ENCODE measurements at places on chromosomes 7 and 10.
A peak's percentile ranks its signal among the peaks of the same experiment; 100 is the strongest.

DNA sequence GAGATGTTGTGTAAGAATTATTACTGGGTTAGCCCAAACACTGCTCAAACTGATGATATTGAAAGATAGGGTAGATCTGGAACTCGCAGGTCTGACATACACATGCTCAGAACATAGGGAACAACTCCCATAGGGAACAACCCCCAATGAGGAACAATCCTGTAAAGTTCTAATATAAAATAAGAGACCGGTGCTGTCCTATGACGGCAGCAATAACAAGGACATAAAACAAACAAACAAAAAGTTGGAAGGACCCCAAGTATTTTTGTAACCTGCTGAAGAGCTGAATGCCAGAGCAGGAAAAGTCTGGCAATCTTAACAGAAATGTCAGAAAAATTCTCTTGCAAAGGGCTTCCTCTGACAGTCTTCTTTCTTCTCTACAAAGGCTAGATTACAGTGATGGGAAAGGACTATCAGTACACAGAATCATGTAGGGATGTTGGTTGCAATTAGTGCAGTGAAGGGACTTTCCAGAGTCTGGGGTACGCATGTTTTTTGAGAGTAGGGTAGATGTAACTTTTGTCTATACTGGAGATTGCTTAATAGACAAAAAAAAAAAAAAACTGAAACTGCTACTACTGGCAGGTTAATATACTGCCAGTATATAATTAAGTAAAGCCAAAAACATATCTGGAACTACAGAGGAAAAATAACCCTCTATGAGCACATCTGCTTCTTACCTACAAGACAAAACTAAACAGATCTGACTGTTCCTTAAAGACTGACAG is 35.5 kb downstream of the IDE start:
- DNase-seq, result no peak

- DNase-seq, result no peak
These were observed 250.7 kb downstream of the RPS24 start for GRCh38 chr10:78284381-78284780.

DNA sequence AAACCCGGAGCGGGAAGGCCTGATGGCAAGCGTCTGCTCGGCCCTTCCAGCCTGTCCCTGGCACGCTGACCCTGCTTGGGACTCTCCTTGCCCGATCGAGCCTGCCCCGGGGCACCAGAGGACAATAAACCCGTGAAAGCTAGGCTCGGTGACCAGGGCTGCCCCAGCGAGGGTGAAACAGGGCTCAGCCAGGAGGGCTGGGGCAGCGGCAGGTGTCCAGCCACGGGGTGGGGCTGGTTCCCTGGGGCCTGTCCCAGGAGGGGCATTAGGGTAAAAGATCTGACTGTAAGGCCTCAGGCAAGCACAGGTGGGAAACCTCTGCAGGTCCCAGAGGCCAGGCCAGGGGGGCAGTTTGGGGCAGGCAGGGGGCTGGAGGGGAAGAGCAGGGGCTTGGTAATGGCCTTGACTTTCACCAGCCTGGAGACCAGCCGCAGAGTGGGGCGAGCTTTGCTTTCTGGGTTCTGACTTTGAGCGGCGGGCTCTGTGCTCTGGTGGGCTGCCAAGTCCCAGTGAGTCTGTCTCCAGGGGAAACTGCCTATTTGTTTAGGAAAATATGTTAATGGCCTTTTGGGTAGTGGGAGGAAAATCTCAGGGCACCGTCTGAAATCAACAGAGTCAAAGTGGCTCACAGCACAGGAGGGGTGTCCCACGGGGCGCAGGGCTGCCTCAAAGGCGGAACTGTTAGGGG is 68.2 kb upstream of the INPP5A start:
- DNase-seq, result no peak

- DNase-seq, result no peak
These were observed 751 bp downstream of the PAX2 start for GRCh38 chr10:100745882-100746783.

DNA sequence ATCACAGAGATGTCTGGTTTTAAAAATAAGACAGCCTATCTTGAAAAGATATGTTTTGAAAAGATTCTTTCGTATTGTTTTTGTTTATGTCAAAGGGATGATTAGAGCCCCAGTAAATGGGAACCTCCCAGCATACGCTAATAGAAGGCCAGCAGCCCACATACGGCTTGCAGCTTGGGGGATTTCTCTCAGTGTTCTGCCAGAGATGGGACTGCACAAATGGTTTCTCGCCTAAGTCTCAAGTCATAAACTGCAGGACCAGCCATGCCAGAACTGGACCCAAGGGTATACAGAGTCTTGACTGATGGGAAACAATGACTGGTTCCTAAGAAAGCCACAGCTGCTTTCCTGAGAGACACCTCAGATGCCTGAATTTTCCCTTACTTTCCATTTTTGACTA is 306.9 kb upstream of the DGKB start:
- DNase-seq, result no peak

- DNase-seq, result peak; percentile 14
These were observed 38.5 kb upstream of the STEAP4 start for GRCh38 chr7:88344956-88345832.

DNA sequence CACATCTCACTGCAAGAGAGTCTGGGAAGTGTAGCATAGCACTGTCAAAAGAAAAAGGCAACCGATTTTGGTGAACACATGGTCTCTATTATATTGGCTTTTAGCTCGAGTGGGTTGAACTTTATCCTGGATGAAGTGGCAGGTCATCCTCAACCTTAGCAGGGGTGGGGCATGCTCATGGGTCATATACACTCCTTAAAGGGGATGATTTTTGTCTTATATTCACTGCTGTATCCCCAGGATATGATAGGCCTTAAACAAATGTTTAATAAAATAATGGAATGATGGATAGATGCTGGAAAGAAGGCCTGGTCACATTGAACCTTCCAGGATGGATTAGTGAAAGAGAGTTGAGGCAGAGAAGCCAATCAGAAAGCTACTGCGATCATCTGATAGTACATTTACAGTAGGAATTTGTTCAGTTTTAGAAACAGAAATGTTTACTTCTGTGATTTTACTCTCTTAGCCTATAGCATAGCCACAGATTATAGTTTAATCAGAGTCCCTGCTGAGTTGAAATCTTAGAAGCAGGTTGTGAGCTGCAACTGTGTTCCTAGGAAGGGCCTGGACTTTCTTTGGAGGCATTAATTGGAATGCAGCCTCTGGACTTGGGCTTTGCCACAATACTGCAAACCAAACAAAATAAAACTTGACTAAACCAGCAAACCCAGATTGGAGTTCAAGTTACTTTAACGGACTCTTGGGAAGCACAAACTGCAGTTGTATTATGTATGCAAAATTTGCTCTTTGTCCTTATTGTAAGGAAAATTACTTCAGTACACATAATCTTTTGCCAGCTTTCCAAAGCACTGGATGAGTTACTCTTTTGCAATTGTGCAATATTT is 138.3 kb downstream of the BMPER start:
- no peak for DNase-seq

DNA sequence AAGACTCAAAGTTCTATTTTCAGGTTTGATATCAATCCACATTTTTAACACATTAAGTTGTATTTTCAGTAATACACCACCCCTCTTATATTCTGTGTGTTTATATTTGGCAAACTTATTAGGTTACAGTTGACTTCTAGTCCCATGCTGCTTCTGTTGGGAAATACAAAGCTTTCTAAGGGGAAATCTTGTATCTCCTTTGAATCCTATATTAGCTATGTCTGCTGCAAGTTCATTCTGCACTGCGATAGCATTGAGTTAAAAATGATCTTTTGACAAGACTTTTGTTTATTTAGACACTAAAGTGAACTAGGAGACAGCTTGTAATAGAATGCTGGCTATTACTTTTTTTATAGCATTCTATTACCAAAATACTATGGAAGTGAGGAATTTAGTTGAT is 625.1 kb upstream of the ANKRD30A start:
- DNase-seq, result no peak

- DNase-seq, result no peak
These were observed 124.5 kb upstream of the RET start for GRCh38 chr10:42952349-42952748.

DNA sequence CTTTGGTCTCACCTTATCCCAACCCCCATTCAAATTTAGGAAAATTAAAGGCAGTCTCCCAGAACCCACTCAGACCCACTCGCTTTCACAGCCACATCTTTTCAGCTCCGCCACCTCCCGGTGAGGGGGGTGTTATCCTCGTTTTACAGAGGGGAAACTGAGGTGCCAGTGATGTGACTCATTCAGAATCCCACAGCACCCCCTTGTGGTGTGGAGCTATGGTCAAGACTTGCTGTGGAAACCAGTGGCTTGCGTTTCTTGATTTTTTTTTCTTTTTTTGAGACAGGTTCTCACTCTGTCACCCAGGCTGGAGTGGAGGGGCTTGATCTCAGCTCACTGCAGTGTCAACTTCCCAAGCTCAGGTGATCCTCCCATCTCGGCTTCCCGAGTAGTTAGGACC is 27.6 kb downstream of the SLC35G1 start:
- DNase-seq, result no peak

DNA sequence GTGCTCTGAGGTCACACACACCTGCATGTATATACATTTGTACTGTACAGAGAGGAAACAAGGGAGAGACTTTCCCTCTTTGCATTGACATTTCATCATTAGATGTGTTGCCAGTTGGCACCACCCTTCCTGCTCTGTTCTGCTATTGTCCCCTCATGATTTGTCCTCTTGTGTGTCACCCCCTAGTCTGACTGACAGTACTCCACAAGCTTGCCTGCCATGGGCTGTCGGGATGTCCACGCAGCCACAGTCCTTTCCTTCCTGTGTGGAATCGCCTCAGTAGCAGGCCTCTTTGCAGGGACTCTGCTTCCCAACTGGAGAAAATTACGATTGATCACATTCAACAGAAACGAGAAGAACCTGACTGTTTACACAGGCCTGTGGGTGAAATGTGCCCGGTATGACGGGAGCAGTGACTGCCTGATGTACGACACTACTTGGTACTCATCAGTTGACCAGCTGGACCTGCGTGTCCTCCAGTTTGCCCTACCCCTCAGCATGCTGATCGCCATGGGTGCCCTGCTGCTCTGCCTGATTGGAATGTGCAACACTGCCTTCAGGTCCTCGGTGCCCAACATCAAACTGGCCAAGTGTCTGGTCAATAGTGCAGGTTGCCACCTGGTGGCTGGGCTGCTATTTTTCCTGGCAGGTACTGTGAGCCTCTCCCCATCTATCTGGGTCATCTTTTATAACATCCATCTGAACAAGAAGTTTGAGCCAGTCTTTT is 9.4 kb downstream of the CLDN12 start:
- no peak for DNase-seq

DNA sequence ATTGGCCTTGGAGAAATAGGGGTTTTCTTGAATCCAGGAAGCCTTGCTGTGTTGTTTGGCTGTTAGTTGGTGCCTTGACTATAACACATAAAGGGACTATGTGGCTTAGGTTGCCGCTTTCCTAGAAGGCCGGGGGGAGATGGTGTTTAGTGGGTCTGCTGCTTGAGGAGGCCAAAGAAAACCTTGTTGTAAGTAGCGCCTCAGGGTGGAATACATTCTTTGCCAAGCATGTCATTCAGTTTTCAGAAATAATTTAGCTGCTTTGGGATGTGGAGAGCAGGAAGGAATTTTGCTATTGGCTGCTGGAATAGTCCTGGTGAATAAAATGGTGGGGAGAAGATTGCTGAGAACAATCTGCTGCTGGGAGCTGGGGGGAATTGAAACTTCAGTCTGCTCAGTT is 132.9 kb upstream of the WNT16 start:
- DNase-seq, result no peak

- DNase-seq, result peak; percentile 26
These were observed 7.1 kb upstream of the DUSP5 start for GRCh38 chr10:110490640-110491039.

- DNase-seq, result no peak
These were observed 1.5 kb downstream of the AKR1C3 start for GRCh38 chr10:5095687-5096086.

DNA sequence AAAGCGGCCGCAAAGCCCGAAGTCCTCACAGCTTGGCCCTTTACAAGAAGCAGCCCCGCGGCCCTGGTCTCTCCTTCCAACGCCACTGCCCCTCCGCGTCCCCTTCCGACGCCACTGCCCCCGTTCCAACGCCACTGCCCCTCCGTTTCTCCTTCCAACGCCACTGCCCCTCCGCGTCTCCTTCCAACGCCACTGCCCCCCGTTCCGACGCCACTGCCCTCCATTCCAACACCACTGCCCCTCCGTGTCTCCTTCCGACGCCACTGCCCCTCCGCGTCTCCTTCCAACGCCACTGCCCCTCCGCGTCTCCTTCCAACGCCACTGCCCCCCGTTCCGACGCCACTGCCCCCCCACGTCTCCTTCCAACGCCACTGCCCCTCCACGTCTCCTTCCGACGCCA is 33.1 kb downstream of the AP5Z1 start:
- no peak for DNase-seq

GRCh38 chr10:69092959-69093850 is 5.3 kb downstream of the SRGN start:
- DNase-seq, result peak; percentile 60

DNA sequence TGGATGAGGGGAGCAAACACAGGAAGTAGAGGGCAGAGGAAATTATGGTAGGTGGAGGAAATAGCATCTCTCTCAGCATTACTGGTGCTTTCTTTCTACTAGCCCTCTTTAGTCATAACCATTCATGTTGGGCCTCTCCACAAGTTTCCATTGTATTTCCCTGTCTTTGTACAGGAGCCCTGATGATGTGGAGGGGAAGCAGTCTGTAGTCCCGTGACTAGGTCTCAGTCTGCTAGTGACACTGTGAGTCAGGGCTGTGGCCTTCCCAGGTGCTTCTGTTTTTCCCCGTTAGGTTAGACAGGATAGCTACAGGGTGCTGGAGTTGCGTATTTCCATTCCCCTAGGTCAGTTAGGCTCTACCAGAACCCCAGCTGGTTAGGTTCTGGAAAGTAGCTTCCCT is 82.9 kb upstream of the NAMPT start:
- DNase-seq, result no peak

GRCh38 chr7:2583798-2584580 is 25.2 kb downstream of the IQCE start:
- no peak for DNase-seq

DNA sequence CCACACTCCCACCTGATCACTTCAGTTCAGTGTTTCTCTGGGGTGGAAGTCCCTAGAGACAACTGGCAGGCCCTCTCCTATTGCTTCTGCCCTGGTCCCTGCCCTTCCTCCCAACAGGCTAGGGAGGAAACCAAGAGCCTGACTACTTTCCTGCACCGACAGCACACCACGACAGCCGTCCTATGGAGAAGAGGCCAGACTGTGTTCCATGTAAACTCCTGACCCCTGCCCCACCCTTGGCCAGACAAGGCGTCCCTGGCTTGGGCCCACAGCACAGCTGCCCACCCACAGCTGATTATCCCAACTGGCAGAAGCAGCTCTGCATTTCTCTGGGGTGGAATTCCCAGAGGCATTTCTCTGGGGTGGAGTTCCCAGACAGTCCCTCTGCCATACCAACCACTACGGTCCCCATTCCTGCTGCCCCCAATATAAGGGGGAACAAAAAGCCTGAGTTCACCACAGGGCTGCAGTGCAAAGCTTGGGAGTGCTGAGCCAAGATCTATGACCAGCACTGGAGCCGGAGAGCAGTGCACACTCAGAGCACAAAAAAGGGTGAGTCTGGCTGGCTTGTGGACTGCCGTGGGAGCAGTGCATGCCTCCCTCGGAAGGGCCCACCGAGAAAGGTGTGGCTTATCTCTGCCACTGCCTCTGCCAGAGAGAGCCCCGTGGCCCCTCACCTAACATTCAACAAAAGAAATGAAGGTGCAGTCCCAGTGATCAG is 193.4 kb downstream of the HPSE2 start:
- no peak for DNase-seq

Data from MG63 (cell line).